ENCODE measurements at places on chromosomes 4 and X. TPM values are rescaled to one million over a fixed set of nuclear protein-coding genes. Genes with fewer than 3 reads are reported as not detected.

SPANXC gene
- not detected for polyA plus RNA-seq

ZFP92 gene
- 0.87 TPM for polyA plus RNA-seq

TTC29 gene
- 0.18 TPM for polyA plus RNA-seq

CCDC160 gene
- 0.15 TPM for polyA plus RNA-seq

FMR1NB gene
- not detected for polyA plus RNA-seq

SPANXA1 gene
- not detected for polyA plus RNA-seq

ADAM29 gene
- polyA plus RNA-seq = not detected

DNA sequence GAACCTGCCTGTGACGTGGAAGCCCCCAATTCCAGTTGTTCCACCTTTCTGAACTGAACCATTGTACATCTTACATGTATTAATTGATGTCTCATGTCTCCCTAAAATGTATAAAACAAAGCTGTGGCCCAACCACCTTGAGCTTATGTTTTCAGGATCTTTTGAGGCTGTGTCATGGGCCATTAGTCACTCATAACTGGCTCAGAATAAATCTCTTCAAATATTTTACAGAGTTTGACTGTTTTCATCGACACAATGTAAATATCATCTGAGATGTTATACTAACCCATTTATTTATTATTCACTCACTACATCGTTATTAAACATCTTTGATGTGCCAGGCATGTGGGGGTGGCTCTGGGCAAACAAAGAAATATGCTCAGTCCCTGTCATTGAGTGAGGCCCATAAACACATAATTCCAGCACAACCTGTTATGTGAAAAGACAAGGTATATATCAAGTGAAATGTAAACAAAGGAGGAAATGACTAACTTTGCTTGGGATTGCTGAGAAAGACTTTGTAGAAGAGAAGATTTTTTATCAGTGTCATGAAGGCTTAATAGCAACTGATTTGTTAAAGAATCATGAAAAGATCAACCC lies 34.5 kb upstream of the PPM1K start:
- DNase-seq = no peak

- peak; percentile 34 for DNase-seq
These were observed 26.0 kb upstream of the YTHDC1 start for GRCh38 chr4:68375667-68376559.

DNA sequence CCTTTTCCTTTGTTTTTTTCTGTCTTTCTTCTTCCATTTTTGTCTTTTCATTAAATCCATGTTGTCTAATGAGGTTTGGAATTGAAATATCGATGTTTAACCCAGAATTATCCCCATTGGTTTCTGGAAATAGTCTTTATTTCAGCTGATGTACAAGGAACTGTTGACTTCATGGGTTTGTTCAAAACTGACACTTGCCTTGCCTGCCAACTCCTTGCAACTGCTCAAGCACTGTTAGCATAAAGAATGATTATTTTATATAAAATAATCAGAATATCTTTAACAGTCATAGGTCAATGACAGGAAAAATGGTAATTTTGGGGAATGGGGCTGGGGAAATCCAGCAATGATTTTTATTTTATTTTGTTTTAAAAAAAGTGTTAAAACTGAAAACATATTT lies 359.6 kb upstream of the LCORL start:
- DNase-seq = no peak

DNA sequence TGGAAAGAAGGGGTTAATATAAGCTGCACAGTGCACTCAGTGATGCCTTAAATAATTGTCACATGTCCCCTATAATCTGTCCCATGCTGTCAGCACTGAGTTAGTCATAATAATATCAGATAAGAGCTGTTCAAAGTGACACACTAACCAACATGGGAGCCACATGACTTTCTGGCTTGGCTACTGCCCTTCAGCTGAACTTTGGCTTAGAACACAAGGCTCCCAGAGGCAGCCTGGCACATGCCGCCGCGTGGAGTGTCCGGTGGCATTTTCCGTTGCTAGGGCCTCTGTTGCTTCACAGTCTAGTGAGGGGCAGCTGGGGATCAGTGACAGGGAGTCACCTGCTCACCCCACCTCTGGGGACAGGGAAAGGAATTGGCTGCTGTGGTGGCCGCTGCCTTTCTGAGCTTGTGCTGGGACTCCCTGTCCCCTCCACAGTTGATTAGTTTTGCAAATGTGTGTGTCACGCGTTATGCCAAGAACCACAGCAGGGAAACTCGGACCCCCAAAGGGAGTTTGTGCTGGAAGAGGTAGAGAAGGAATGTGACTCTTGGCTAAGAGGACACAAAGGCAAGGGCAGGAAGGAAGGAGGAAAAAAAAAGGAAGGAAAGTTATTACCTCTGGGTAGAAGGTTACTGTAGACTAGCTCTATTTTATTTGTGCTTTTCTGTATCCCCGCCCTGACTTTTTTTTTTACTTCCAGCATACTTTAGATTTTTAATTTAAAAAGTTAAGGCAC lies 41.1 kb upstream of the PPARGC1A start:
- peak; percentile 71 for DNase-seq

GRCh38 chrX:103376118-103376978 lies at the start of gene BEX3:
Gene BEX3 (plus strand): TSS chrX:103376538. CDS start chrX:103377522, 984 bp downstream.
- DNase-seq = peak; percentile 86

DNA sequence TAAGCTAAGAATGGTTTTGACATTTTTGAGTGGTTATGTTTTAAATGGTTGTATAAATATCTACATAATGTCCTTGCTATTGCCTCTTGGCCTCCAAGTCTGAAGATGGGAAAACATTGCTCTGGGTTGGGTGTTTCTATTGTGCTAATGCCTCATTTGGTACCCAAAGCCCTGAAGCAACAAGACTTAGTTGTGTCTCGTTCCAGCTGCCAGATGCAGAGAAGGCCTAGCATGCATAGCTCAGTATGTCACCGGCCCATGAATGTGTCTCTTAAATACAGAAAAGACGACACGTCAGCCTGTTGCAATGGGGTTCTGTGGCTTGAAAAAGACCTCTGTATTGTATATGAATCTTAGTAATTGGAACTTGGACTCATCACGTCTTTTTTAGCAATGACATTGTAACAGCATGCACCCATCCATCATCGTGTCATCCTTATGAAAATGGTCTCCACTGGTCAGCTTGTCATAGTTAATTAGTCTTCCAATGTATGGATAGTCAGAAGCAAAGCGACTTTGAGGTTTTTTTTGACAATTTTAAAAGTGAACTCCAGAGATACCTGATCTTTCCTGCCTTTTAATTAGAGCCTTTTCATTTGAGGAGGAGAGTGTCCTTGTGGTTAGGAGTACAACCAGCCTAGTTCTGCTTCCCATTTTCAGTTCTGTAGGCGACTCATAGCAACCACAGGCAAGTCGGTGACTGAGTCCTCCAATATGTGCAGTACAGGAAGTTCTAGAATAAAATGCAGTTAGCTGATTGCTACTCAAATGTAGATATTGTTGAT lies 126.4 kb upstream of the GATB start:
- DNase-seq = no peak

DNA sequence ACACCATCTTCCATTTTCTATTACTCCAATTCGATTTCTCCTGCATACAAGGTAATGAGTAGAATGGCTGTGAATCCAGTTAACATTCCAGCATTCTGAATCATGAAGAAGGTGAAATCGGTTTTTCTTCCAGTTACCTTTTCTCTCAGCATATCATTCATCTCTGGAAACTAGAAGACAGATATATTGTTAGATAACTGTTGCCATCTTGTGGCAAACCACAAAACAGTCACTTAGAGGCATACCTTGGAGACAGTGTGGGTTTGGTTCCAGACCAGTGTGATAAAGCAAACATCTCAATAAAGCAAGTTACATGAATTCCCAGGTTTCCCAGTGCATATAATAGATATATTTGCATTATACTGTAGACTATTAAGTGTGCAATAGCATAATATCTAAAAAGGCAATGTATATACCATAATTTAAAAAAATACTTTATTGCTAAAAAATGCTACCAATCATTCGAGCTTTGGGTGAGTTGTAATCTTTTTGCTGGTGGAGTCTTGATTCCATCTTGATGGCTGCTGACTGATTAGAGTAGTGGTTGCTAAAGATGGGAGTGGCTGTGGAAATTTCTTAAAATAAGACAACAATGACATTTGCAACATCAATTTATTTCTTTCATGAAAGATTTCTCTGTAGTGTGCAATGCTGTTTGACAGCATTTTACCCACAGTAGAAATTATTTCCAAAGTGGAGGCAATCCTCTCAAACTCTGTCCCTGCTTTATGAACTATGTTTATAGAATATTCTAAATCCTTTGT lies 82.1 kb downstream of the SLC39A8 start:
- DNase-seq = peak; percentile 34

DNA sequence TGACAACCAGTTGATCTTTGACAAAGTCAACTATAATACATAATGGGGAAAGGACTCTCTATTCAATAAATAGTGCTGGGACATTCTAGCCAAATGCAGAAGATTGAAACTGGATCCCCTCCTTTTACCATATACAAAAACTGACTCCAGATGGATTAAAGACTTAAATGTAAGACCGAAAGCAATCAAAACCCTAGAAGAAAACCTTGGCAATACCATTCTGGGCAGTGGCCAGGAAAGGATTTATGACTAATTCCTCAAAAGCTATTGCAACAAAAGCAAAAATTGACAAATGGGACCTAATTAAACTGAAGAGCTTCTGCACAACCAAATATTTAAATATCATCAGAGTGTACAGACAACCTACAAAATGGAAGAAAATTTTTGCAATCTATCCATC lies 185.1 kb downstream of the NPNT start:
- no peak for DNase-seq

DNA sequence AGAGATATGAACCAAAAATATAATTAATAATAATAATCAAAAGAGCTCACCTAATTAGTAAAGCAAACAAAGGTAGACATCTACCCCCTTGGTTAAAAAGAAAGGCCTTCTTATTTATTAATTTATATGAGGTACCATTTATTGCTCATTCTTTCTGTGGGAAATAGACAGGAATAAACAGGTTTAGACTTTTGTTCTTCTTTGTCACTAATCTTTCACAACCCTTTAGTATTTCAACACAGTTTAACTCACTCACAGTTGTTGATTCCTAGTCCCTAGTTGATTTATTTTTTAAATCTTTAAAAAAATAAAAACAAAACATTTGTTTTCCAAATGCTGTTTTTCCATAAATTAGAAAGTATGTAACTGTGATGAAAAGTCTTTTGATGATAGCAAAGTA lies 5.6 kb downstream of the PPARGC1A start:
- no peak for DNase-seq

- DNase-seq = no peak
These were observed 52.9 kb upstream of the TENM3 start for GRCh38 chr4:182190306-182190705.

DNA sequence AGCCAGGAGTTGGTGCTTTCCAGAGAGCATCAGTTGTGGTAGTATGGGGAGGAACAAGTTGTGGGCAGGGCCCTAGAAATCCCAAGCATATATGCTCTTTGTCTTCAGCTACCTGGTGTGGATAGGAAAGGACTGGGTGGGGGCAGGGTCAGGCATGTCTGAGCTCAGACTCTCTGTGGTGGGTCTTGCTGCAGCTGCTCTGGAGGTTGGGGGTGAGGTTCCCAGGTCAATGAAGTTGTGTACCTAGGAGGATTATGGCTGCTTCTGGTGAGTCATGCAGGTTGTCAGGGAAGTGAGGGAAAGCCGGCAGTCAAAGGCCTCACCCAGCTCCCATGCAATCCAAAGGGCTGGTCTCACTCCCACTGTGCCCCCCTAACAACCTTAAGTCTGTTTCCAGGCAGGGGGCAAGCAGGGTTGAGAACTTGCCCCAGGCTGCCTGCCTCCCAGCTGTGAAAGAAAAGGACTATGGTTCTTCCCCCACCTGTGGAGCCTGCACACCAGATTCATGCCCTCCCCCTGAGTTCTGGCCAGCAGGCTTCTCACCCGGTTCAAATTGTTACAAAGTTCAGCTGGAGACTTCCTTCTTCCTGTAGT lies 30.4 kb upstream of the QRFPR start:
- no peak for DNase-seq

DNA sequence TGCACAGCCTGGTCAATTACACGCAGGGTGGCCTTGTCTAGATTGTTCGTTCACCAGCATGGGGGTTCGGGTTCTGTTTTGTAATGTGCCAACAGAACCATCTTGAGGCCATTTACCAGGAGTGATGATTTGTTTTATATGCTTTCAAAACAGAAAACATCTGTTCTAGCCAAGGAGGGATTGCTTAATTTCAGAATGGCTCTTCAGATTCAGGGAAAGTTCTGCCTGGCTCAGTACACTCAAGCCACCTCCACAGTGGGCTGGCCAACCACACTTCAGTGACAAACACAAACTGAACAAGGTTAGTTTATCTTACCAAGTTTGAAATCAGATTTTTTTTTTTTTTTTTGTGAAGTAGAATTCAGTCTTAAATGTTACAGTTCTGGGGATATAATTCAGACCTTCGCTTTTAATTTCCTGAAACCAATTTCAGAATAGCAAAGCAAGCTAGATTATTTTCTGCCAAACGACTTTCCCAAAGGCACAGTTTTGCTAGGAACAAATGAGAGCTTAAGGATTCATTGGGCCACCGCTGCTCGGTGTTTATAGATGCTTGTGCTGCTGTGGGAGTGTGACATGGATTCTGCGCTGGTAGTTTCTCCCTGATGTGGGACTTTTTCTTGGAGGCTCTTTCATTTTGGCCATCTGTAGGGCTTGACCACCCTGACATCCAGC lies 23.4 kb downstream of the SMS start:
- DNase-seq = peak; percentile 48

GRCh38 chrX:47358387-47359065 lies 11.9 kb upstream of the ZNF157 start:
- no peak for DNase-seq

DNA sequence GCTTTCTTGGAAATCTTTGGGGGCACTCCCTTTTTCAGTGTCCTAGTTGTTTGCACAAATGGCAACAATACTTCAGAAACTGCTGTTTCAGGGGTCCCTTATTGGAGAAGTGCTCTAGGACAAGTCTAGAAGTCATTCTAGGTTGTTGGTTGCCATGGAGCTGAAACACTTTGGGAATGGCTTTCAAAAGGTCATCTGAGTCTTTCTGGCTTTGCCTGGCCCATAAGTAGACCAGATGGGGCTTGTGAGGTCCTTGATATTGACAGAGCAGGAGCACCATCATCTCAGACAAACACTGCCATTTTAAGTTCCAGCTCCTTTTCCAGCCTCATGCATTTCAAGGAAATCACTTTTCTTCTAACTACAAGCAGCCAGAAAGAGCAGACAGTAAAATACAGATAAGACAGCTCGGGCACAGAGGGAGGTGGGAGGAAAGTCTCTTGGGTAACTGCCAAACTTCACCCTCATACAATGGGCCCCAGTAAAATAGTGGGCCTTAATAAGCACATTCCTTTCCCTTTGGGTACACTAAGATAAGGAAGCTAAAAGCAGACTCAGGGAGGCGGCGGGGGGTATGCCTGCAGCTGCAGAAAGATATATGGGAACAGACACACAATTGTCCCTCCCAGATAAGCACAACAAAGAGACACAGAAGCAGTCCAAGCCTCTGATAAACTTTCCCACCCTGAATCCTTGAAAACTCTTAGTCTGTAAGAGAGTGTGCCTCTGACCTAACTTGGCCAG lies 8.5 kb upstream of the NXF3 start:
- DNase-seq = no peak

GRCh38 chr4:110945600-110945999 lies 322.7 kb upstream of the PITX2 start:
- no peak for DNase-seq

GRCh38 chrX:64395568-64395929 lies 297 bp upstream of the MTMR8 start:
- no peak for DNase-seq
